ENCODE measurements at places on chromosomes 1 and 21.

- peak; percentile 26 for DNase-seq
Observed at GRCh38 chr21:17613242-17613676, 558 bp upstream of the BTG3 start.

- DNase-seq = no peak
Observed at GRCh38 chr1:229938551-229938950, 128.5 kb upstream of the GALNT2 start.

DNA sequence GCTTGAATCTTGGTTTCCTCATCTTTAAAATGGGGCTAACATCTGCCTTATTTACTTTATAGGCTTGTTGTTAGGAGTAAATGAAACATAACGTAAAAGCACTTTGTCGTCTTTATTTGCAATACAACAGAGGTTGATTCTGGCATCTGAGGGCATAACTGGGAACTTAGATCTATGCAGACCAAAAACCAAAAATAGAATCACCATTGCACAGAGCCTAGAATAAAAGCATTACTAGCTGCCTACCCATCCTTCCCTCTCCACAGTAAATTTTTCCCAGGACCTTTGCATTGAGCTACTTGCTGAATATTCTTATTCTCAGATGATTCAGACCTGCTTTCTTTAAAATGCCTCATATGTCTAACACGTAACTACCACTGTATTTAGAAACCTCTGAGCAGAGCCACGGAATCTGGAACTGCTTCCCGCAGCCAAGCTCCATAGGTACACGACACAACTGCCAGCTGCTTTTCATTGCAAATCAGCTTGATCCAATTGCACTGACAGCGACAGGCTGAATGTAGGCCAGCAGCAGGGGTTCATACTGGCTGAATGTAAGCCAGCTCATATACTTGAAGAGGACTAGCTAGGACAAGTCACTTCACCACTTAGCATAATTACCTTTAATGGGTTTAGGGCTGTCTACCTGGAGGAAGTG lies 33.2 kb upstream of the SERBP1 start:
- no peak for DNase-seq

GRCh38 chr1:215889871-215890270 lies 322.8 kb downstream of the KCTD3 start:
- peak; percentile 27 for DNase-seq

- DNase-seq = no peak
Observed at GRCh38 chr1:223067914-223068313, 75.1 kb downstream of the TLR5 start.

DNA sequence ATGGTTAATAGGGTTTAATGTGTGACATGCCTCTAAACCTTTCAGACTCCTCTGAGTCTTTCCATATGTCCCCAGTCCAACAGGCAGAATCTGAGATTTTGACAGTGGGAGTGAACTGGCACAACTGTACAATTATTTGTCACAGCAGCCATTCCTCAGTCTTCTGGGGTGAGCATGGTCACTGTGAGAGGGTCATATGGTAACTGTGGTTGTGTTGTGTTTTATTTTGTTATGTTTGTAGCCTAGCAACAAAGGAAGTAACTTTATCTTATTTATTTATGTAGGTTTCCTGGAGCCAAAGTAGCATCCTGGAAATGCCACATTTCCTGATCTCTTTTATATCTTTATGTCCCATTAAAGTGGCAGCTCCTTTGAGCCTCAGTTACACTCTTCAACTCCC lies 1067.9 kb downstream of the TTLL7 start:
- DNase-seq = no peak

GRCh38 chr1:173869021-173869359 lies 810 bp downstream of the ZBTB37 start:
- DNase-seq = no peak

GRCh38 chr1:6447016-6447817 lies 18.8 kb downstream of the TNFRSF25 start:
- no peak for DNase-seq

DNA sequence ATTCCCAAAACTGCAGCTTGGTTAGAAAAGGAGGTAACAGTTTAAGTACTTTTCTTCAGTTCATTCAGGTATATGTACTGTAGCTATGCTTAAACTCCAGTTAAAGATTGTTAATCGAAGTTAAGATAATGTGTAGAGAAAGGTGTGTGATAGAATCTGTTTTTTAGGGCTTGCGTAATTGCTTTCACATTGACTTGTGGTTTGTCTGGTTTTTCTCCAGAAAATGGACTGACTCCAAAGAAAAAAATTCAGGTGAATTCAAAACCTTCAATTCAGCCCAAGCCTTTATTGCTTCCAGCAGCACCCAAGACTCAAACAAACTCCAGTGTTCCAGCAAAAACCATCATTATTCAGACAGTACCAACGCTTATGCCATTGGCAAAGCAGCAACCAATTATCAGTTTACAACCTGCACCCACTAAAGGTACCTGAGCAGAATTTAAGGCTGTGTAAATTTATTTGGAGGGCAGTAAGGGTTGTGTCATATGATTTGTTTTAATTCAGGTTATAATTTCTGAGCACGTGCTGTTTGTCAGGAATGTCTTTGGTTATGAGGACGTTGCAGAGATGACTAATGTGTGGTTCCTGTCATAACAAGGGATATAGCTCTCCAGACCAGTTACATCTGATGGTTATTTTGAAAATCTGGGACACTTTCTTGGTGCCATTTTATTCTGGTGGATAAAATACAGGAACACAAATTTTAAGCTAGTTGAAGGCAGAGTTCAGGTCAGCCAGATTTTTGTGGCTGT lies 26.0 kb downstream of the ATF6 start:
- peak; percentile 30 for DNase-seq

DNA sequence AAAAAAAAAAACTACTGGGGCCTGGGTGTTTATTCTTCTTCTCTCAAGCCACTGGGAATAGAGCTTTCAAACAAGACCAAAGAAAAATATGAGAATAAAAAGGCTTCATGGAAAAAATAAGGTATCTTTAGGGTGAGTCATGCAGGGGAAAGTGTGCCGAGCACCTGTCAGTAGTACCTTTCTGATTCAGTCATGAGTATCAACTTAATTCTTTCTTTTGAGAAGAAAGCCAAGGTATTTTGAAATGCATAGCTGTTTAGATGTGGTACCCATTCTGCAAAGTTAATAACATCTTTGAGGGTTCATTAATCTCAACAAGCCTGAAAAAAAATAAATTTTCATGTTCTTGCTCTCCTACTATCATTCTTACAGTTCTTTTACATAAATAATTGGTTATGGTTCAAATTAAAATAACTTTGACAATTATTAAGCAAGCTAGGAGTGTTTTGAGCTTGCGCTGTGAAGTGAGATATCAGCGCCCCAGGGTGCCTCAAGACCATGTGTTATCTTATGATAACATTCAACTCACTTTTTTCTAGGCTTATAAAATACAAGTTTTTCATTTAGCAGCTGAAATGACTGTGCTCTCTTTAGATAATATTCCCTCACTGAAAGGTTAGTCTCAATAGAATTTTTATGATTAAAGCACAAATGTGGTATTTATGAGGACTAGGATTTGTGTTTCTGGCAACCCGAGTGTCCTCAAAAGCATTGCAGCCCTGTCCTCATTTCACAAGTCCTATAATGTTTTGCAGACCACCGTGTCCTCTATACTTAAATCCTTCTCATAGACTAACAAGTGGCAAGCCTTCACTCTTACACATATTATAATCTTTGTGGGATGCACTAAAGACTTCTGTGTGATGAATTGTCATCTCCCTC lies 138.6 kb downstream of the SLC44A5 start:
- DNase-seq = no peak

GRCh38 chr1:5995871-5996630 lies 3.8 kb upstream of the NPHP4 start:
- DNase-seq = no peak

DNA sequence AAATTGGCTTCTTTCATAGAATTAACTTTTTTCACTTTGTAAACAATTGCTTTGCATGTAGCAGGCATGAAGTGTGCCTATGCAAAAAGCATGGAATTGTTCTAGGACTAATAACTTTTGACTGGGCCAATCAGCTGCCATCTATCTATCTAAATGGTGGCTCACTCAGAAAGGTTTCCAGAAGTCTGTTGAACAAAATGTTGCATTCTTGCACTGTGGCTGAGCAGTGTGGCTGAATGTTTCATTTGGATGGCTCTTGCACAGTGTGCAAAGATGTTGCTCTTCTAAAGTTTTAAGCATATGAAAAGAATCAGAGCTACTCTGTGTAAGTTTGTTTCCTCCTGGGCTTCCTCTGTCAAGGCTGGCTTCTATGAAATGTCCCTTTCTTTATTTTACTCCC lies 213.5 kb downstream of the KCTD3 start:
- no peak for DNase-seq

DNA sequence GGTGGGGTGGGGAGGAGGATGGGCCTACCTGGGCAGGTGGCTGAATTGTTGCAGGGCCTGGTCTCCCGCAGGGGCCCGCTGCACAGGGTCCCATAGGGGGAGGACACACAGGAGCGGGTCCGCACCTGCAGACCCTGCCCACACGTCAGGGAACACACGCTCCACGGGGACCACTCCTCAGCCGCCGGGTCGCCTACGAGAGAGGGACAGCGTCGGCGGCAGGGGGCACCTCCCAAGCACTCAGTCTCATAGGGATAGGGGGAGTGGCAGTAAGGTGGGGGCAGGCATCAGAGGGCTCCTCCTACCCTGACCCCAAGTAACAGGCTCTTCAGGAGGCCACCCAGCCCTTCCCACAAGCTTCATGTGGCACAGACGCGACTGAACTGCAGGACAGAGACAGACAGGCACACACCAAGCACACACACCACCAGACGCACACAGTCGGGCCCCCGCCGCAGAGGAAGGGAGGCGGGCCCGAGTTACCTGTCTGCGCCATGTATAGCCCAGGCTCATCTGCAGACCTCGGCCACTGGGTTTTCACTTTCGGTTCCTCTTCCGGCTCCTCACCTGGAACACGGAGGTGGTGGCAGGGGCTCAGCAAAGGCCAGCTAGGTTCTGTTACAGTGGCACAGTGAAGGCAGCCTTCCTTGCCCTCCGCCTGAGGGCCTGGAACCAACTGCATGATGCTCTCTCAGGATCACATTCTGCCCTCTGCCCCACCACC lies 19.8 kb downstream of the ADGRB2 start:
- no peak for DNase-seq

- DNase-seq = peak; percentile 36
Observed at GRCh38 chr1:192747301-192747700, 61.5 kb upstream of the RGS2 start.

DNA sequence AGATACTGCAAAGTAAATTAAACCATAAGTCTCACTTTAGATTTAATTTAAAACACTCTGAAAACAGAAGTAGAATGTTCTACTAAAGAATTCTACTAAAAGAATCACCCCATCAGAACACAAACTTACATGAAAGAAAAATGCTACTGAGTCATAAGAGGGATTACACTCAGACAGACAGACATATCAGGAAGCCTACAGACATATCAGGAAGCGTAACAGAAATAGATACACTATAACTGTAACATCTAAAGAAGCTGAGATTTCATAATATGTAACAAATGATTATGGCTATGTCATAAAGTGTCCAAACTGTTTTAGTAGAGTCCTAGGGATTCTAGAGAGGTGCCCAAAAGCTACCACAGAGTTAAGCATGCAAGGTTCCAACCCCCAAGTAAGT lies 23.9 kb downstream of the FOXJ3 start:
- no peak for DNase-seq

- DNase-seq = no peak
Observed at GRCh38 chr21:32949701-32950100, 76.0 kb upstream of the OLIG2 start.

GRCh38 chr1:213669512-213669911 lies 318.3 kb upstream of the PROX1 start:
- no peak for DNase-seq

- peak; percentile 39 for DNase-seq
Observed at GRCh38 chr1:161189036-161189435, 9.8 kb downstream of the ADAMTS4 start.

DNA sequence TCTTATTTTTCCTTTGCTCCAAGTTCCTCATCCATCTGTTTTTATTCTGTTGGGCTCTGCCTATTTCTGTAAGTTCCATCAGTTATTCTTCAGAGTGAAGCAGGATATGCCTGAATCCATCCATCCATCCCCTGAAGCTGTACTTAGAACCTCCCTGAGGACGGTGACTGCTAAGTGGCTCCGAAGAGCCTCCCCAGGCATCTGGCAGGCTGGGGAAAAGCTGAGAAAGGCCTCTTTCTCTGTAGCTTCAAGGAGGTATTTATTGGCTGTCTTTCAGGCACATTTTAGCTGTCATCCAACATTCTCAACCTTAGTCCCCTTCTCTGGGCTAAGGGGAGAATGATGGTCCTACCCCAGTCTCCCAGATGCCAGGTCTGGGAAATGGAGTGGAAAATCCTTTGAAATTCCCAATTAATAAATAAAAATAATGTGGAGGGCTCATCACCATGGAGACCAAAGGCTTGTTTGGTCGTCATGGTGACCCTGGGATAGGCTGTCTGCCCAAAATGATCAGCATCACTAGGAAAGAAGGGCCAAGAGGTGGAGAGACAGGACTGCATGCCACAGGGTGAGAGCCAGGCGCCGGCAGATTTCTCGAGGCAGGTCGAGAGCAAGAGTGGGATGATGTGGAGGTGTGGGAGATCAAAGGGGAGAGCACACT lies 82.0 kb downstream of the UBIAD1 start:
- DNase-seq = no peak

- no peak for DNase-seq
Observed at GRCh38 chr1:45574105-45574626, 9.7 kb upstream of the NASP start.

GRCh38 chr21:19468991-19469715 lies 1065.6 kb upstream of the TMPRSS15 start:
- no peak for DNase-seq

DNA sequence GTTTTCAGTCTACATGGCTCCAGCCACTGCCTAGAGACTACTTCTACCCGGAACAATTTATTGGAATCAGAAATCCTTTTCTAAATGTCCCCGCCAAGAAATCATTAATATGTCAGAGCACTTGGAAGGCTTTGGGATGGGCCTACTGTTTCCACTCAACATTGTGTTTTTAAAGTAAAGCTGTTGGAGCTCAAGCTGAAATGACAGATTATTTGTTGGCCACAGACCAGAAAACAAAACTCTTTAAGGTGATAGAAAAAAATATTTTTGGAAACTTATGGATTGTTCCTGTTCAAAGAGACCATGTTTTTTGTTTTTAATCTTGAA lies 496 bp downstream of the VPS45 start:
- no peak for DNase-seq

DNA sequence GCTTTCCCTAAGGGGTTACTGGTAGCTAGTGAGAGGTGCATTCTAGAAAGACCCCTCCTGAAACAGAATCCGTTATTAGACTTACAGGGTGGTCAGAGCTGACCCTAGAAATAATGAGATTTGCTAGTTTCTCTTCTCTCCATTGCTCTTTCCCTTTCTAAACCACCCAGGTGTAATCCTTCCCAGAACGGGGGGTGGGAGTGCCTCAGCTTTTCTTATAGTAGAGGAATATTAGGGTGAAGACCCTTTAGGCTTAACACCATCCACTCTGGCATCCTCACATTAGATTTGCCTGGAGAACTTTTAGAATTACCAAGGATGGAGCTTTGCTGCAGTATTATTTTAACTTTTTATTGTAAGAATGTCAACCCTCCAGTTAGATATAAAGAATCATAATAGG lies 49.4 kb downstream of the CAPN9 start:
- DNase-seq = no peak

Data from AG10803 (cell line).